ENCODE measurements at places on chromosomes 5 and 9. TPM values are rescaled to one million over a fixed set of nuclear protein-coding genes. Genes with fewer than 3 reads are reported as not detected.

Gene MARCOL
- total RNA-seq = not detected

Gene STK32A
- 0.30 TPM for total RNA-seq

Gene BHMT2
- not detected for total RNA-seq

Gene PGM5
- total RNA-seq = not detected

Gene FST
- total RNA-seq = 1.4 TPM

Gene PCA3
- not detected for total RNA-seq

Gene SLC2A6
- 17.2 TPM for total RNA-seq

Gene SLC26A2
- 74.0 TPM for total RNA-seq

Gene SEMA6A
- total RNA-seq = 0.15 TPM

Measured in A549 treated with dexamethasone at 1 μM for 4 hours (cell line).